RWPE2 (cell line): ENCODE measurements at places on chromosomes 4 and X.

DNA sequence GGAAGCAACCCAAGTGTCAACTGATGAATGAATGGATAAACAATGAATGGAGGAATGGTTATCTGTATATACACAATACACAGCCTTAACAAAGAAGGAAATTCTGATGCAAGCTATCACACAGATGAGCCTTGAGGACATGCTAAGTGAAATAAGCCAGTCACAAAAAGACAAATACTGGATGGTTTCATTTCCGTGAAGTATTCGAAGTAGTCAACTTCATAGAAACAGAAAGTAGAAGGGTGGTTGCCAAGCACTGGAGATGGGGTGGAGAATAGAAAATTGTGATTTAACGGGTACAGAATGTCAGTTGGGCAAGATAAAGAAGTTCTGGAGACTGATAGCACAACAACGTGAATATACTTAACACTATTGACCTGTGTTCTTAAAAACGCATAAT lies 28.2 kb downstream of the CENPU start:
- no peak overlapping the region for H3K4me3 ChIP-seq
- H3K27me3 ChIP-seq = no peaks in the 10 kb centered on the region
- peaks cover 88% of the 10 kb centered on the region for H3K36me3 ChIP-seq
- no peak for DNase-seq

DNA sequence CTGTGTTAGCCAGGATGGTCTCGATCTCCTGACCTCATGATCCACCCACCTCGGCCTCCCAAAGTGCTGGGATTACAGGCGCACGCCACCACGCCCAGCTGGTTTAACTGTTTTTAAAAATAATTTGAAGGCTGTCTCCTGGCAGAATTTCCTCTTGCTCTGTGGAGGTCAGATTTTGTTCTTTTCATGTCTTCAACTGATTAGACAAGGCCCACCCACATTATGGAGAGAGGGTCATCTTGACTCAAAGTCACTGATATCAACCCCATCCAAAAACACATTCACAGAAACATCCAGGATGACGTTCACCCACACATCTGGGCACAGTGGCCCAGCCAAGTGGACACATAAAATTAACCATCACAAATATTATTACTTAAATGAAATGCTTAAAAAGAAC lies 365.4 kb downstream of the DHRSX start:
- no peak overlapping the region for H3K4me3 ChIP-seq
- H3K27me3 ChIP-seq = no peaks in the 10 kb centered on the region
- H3K36me3 ChIP-seq = no peaks in the 10 kb centered on the region

GRCh38 chr4:158945529-158946108 lies 157.3 kb upstream of the RAPGEF2 start:
- H3K4me1 ChIP-seq = peaks cover 3% of the 10 kb centered on the region
- no peak for DNase-seq
- H3K27me3 ChIP-seq = no peaks in the 10 kb centered on the region
- no peak overlapping the region for H3K27ac ChIP-seq
- no peaks in the 10 kb centered on the region for H3K36me3 ChIP-seq
- no peak overlapping the region for H3K4me3 ChIP-seq

DNA sequence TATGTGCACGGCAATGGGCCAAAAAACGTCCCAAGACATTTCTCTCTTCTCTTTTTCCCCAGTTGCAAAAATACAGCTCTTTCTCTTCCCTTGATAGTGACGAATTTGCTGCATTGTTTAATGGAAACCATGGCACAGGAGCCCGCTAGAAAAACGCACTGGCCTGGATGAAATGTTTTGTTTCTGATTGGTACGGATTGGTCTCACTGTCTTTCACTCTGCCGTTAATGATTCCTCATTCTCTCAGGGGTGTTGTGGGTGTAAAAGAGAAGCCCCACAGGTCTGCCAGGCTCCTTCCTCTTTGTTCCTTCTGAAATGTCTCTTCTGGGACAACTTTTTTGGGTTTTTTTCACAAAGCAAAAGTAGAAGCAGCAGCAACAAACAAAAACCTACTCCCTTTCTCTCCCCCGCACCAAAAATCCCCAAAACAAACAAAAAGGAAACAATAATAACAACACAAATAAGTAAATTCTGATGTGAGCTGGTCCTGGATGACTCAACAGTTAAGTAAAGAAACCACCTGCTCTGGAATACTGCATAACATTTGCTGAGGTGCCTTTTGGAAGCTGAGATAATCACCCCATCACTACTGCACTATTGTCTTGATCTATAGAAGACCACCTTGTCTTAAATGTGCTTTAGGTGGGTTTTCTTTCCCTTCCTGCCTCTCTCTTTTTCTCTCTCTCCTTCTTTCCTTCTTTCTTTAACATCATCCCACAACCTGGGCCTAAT lies 89.8 kb downstream of the PLAC1 start:
- H3K27ac ChIP-seq = no peak overlapping the region
- H3K36me3 ChIP-seq = no peaks in the 10 kb centered on the region
- H3K4me1 ChIP-seq = peaks cover 13% of the 10 kb centered on the region
- no peak for DNase-seq
- no peaks in the 10 kb centered on the region for H3K27me3 ChIP-seq

GRCh38 chr4:59712470-59712869 lies 1487.7 kb upstream of the ADGRL3 start:
- H3K27me3 ChIP-seq = no peaks in the 10 kb centered on the region
- H3K4me3 ChIP-seq = no peak overlapping the region
- no peak overlapping the region for H3K27ac ChIP-seq
- peaks cover 4% of the 10 kb centered on the region for H3K4me1 ChIP-seq
- H3K36me3 ChIP-seq = no peaks in the 10 kb centered on the region
- no peak for DNase-seq

DNA sequence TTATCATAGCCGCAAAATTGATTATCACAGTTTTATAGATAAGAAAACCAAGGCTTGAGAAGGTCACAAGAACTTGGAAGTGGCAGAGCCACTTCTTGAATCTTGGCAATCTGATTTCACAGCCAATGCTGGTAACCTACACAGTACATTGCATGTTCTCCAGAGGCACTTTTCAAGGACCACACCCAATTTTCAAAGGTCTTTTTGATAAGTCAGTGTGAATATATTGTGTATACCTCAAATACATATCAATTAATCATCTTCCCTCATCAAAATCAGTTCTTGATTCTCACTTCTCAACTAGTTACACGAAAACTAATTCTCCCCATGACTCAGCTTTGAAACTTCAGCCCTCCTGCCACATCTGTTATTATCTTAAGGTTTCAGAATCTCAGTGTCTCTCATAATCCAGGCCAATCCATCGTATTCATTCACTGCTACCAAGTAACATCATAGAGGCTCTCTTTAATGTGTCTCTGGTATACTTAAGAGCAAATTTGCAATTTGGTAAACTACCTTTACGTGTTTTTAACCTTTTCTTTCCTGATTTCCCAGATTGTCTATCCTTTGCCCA lies 16.8 kb downstream of the CAMK2D start:
- no peak overlapping the region for H3K4me3 ChIP-seq
- no peak overlapping the region for H3K27ac ChIP-seq
- no peaks in the 10 kb centered on the region for H3K36me3 ChIP-seq
- H3K27me3 ChIP-seq = no peaks in the 10 kb centered on the region

GRCh38 chr4:108619372-108620100 lies 840 bp upstream of the RPL34 start:
- DNase-seq = no peak
- H3K36me3 ChIP-seq = peaks cover 35% of the 10 kb centered on the region
- peak overlapping the region; percentile 48 for H3K4me3 ChIP-seq
- H3K27ac ChIP-seq = peak overlapping the region; percentile 62
